ENCODE measurements at places on chromosomes 7 and 10.

DNA sequence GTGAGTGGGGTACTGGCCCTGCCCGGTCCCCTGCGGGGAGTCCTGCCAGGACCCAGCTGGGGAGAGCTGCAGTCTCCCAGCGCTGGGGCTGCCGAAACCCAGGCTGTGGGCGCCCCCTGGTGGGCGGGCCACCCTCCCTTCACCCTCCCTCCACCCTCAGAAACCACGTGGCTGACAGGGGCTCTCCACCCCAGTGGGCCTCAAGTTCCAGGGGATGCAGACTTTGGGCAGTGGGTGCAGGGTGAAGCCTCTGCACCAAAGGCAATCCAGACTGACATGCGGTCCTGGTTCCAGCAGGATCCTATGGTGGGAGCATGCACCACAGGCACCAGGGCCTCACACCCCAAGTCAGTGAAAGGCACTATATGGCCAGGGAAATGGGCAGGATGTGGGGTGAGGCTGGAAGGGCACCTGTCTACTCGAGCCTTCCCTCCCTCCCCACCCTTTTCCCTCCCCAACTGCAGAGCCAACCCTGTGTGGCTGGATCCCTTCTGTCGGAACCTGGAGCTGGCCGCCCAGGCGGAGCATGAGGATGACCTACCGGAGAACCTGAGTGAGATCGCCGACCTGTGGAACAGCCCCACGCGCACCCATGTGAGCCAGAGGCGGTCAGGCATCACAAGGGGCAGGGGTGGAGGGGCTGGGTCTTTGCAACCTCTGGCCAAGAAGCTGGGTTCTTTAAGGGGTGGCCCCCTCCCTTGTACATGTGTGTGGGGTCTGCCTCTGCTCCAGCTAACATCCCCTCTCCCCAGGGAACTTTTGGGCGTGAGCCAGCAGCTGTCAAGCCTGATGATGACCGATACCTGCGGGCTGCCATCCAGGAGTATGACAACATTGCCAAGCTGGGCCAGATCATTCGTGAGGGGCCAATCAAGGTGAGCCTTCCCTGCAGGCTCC lies 38.8 kb downstream of the PSAP start:
- peak; percentile 35 for DNase-seq

DNA sequence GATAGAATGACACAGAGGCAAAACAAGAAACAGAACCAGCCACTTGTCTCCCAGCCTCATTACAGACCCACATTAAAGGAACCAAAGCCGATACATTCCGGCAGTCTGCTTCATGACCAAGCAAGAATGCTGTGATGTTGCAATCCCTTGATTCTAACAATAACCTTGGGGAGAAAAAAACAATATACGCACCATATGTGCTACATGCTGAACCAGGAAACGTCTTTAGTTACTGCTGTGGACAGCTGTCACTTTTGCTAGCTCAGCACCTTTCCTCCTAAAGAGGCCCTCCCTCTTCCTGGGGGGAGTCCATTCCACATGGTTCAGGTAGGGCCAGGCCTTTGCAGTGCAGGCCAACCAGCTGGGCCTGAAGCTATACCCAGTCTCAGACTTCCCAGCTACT lies 79.1 kb downstream of the PRTFDC1 start:
- no peak for DNase-seq

DNA sequence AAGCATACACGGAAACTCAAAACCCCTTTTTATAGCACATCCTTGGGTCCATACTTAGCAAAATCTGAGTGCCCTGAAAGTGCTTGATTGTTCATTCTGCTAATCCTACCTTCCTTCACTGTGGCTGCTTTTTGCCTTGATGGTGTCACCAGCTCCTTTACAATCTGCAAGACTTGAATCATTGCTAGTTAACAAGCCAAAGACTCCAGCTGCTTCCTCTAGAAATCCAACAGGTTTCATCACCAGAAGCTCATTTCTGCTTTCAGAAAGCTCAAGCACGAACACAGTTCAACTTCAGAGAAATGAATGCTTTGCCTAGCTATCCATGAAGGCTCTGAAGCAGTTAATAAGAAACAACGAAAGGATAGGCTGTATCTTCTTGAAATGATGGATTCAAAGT lies 38.0 kb downstream of the USP6NL start:
- no peak for DNase-seq

GRCh38 chr10:132888898-132889490 lies 53.4 kb downstream of the CFAP46 start:
- DNase-seq, result no peak

GRCh38 chr10:58209669-58210068 lies 58.0 kb downstream of the IPMK start:
- peak; percentile 23 for DNase-seq

DNA sequence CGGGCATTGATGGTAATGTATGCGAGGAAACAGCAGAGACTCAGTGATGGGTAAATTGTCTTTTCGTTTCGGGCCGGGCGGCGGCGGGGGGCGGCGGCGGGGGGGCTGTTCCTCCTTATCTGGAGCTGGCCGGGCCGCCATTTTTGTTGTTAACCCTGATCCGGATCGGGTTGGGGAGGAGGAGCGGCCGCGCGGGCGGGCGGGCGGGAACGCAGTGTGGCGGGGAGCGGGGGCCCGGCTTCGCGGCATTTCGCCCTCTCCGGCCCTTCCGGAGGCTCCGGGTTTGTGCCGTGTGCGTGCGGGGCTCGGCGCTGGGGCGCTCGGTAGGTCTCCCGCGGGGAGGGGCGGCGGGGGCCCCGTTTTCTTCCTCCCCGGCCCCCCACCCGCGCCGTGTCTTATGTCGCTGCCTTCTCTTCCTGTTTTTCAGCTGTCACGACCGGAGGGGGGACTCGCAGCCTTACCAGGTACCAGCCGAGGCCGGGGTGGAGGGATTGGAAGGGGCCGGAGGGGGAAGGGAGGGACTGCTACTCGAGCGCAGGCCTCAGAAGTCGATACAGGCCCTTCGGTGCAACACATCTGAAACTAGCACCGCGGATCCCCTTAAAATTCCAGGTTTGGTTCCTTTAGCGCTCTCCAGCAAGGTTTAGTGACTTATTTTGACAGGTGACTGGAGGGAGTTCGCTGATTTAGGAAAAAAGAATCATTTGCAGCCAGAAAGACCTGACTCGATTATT lies 820 bp downstream of the WAC start:
- DNase-seq, result no peak

- no peak for DNase-seq
Observed at GRCh38 chr10:90286941-90287340, 570.9 kb downstream of the HTR7 start.

DNA sequence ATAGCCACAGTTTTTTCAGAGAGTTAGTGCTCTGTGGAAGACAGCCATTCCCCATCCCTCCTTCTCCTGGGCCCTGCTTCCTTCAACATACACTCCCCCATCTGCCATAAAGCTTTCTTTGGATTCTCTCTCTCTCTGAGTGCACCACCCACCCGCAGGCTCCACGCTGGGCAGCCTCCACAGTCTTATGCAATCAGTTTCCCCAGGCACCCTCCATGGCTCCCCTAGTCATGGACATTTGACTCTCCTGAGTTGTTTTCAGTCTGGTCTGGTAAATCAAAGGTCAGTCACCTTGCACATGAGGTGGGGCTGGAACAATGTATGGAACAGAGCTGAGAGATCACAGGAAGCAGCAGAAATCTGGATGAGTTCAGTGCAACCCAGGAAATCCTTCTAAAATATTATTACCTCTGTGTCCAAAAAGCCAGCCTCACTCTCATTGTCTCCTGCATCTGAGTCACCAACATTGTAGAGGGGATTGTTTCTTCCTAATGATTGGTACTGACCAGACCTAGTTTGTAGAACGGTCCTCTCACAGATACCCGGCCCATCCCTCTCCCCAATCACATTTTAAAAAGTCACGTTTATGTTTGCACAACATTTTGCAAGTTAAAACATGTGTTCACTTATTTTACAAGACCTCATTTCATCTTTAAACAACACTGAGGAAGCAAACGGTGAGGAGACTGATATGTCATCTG lies 70.1 kb downstream of the CYCS start:
- DNase-seq, result no peak

DNA sequence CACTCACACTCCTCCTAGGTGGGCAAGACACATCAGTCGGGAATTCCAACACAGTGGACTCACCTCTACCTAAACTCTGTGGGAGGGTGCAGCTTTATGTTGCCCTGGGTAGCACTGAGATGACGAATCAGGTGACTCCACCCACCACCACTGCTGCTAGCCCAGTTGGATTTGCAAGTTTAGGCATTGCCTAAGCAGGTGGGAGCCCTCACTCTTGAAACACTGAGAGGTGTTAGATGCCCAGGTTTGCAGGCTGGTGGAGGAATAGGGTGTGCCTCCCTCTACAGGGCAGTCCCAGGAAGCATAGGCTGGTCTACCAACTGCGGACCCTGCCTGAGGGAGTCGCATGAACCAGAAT lies 708.9 kb downstream of the POM121L12 start:
- no peak for DNase-seq

- no peak for DNase-seq
Observed at GRCh38 chr10:571166-571565, 118.3 kb downstream of the DIP2C start.

- DNase-seq, result no peak
Observed at GRCh38 chr7:19104811-19105210, 12.6 kb downstream of the TWIST1 start.

DNA sequence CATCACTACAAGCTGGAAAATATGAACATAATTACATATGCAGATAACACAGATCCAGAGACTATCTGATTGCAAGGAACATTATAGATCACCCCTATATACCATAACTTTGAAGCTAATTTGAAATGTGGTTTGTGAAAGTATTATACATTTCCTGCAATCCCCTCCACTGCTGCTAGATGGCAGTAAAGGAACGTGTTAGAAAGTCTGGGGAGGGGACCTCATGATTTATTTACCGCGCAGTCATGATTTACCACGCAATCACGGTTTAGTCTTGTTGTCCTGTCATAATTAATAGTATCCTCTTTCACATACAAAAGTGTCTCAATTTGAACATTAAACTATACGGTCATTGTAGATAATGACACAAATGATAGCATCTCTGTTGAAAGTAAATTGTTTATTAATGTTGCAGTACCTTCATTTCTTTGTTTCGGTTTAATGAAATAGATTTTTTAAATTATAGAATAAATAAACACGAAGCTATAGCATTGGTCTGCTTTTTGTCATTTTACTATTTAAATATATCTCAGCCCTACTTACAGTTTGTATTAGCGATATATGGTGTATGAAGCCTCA lies 145.3 kb upstream of the PRSS1 start:
- peak; percentile 61 for DNase-seq

DNA sequence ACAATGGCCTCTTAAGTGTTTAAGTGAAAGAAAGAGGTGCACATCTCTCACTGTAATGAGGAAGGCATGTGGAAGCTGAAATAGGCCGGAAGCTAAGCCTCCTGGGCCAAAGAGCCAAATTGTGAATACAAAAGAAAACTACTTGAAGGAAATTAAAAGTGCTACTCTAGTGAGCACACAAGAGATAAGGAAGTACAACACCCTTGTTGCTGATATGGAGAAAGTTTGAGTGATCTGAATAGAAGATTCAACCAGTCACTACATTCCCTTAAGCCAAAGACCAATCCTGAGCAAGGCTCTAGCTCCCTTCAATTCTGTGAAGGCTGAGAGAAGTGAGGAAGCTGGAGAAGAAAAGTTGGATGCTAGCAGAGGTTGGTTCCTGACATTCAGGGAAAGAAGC lies 8.2 kb downstream of the DKK1 start:
- no peak for DNase-seq

GRCh38 chr10:8539056-8539455 lies 484.6 kb downstream of the GATA3 start:
- DNase-seq, result no peak

DNA sequence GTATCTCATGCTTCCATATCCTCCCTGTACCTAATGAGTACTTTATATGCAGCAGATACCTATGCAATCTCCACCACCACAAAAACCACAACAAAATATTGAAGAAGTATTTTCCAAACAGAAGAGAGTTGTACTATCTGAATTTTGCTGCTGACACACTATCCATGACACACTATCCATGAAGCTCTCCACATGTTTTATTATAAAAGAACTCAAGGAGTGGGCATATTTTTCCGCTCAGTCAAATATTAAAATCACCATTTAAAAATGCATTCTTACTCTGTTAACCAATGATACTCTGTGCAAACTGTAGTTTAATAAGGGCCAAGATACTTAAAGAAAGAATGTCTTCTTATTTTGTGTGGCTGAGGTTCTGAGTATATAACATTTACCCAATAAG lies 2.8 kb downstream of the BET1 start:
- DNase-seq, result no peak

DNA sequence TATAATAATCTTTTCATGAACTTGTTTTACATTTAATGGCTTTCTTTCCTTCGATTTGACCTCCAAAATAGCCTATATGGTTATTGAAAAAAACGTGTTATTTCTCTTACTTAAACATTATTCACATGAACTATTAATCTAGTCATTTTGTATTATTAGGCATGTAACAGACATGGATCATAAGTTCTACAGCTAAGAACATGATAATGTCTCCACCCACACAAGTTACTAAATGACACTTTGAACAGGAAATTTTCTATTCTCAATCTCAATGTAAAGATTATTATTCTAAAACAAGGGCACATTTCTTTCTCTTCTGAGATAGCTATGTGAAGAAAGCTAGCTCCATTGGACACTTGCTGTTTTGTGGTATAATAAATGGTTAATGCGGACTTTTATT lies 10.0 kb downstream of the LAMB4 start:
- DNase-seq, result no peak

DNA sequence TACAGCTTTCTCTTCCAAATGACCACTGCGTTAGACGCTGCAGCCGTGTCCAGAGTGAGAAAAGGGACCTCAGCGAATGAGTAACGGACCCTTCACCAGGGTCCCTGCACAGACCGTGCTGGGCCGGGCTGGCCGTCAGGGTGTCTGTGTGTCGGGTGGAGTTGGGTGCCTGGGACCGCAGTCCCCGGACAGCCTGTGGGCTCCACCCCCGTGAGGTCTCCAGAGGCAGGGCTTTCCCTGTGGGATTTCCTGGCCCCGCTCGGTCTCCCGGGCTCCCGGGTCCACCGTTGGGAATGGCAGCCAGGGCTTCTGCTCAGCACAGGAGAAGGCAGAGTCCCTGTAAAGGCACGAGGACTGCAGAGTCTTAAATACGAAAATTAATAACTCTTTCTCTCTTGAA lies 509.7 kb downstream of the TCERG1L start:
- no peak for DNase-seq

- DNase-seq, result no peak
Observed at GRCh38 chr10:31075434-31075833, 43.8 kb upstream of the ZNF438 start.

GRCh38 chr10:90372451-90372850 lies 485.4 kb downstream of the HTR7 start:
- DNase-seq, result no peak

- no peak for DNase-seq
Observed at GRCh38 chr10:85610381-85611092, 756.1 kb downstream of the GRID1 start.
